Umbilical cord (tissue), 2 donors: ENCODE measurements at places on chromosomes 3 and 15. TPM values are rescaled to one million over a fixed set of nuclear protein-coding genes. Genes with fewer than 3 reads are reported as not detected.

GRCh38 chr3:138452436-138452835 is 18.0 kb downstream of the ESYT3 start:
- no peak for DNase-seq

DNA sequence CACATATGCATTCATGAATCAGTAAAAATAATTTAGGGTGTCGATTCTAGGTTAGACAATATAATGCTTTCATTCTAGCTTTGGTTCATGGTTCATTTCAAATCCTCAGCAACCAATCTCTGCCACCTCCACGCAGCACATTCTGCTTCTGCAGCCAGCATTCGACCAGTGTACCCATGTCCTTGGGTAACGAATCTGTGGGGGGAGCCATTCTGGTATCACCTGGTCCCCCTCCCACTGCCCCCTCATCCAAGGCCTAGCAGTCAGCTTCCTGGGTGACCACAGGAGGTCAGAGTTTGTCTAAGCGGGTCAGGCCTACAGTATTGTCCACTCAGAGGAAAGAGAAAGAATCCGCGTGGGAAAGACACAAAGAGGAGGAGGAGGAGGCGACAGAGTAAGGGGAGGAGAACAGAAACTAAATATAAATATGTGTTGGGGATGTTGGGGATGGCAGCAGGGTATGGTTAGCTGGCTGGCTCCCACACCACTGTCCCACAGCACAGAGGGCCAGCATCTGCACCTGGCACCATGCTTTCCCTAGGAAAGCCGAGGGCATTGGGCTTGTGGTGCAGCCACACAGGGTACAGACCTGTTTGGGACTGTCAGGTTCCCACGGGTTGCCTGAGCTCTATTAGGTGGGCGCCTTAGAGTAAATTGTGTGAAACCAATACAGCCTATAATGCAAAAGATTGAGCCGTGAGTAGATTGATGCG is 12.1 kb downstream of the PAK6 start:
- no peak for DNase-seq

GRCh38 chr3:49805897-49806701 is 3.0 kb downstream of the INKA1 start:
- DNase-seq = peak; percentile 94

Gene CYP1A1
- total RNA-seq = 3.6 TPM

DNA sequence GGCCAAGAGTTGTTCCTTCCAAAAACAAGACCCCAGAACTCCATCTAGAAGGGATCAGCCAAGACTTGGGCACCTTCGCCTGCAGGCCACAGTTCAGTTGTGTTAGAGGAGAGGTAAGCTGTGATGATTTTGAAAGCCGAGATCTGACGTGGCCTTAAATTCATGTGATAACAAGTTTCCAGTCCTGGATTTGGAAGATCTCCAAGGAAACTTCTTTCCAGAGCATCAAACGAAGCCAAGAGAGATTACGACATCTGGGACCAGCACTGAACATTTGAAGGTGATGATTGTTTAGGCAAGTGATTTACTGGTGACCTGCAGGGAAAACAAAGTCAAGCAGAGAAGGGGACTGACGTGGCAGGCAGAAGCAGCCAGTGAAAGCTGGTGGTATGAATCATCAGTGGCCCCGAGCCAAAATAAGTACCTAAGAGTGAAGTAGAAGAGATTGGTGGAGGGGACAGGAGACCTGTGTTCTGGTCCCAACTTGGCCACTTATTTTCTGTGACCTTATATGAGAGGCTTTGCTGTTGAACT is 339.0 kb upstream of the PROK2 start:
- DNase-seq = peak; percentile 92
